ENCODE measurements at places on chromosomes 11 and 22. TPM values are rescaled to one million over a fixed set of nuclear protein-coding genes. Genes with fewer than 3 reads are reported as not detected.

The SC5D gene
- total RNA-seq: 48.7 TPM

The AP5B1 gene
- total RNA-seq: 14.0 TPM

The KCNJ1 gene
- not detected for total RNA-seq

The RCOR2 gene
- total RNA-seq: 1.6 TPM

The MEI1 gene
- 6.7 TPM for total RNA-seq

The TOMM22 gene
- 79.6 TPM for total RNA-seq

The TSSK2 gene
- total RNA-seq: not detected

The HPX gene
- 0.14 TPM for total RNA-seq

The PATE4 gene
- not detected for total RNA-seq

The OR52K1 gene
- not detected for total RNA-seq

The TECTA gene
- total RNA-seq: 0.57 TPM

The DRD2 gene
- total RNA-seq: 0.22 TPM

The MPZL2 gene
- total RNA-seq: not detected

The CCDC116 gene
- 0.22 TPM for total RNA-seq
